Aorta (tissue), 5 donors: ENCODE measurements at places on chromosomes 1 and 21. TPM values are rescaled to one million over a fixed set of nuclear protein-coding genes. Genes with fewer than 3 reads are reported as not detected.

The MNDA gene
- total RNA-seq, result 11.3 TPM

The FAM229A gene
- 11.7 TPM for total RNA-seq

The OPN3 gene
- 5.8 TPM for total RNA-seq

The ITLN2 gene
- not detected for total RNA-seq

The KIAA0040 gene
- total RNA-seq, result 23.0 TPM

The CRNN gene
- not detected for total RNA-seq

The CDK11B gene
- 25.2 TPM for total RNA-seq

The NEK2 gene
- total RNA-seq, result 1.0 TPM

The USH2A gene
- not detected for total RNA-seq

The ILDR2 gene
- 0.42 TPM for total RNA-seq

The ANKRD35 gene
- total RNA-seq, result 3.8 TPM

The SYPL2 gene
- 5.9 TPM for total RNA-seq

The CHD5 gene
- total RNA-seq, result 2.5 TPM

The KCNH1 gene
- total RNA-seq, result 0.19 TPM

The LCK gene
- 4.6 TPM for total RNA-seq

The PCSK9 gene
- 0.42 TPM for total RNA-seq

The CD34 gene
- 195 TPM for total RNA-seq

The KLF17 gene
- 0.16 TPM for total RNA-seq

The TRIM45 gene
- total RNA-seq, result 2.5 TPM

The CFHR5 gene
- not detected for total RNA-seq

The LCE1B gene
- total RNA-seq, result not detected

The SIPA1L2 gene
- total RNA-seq, result 27.6 TPM

The ADGRB2 gene
- 4.6 TPM for total RNA-seq

The PKNOX1 gene
- total RNA-seq, result 13.5 TPM

The FCER1G gene
- 64.3 TPM for total RNA-seq

The LEPR gene
- 71.6 TPM for total RNA-seq

The MKNK1 gene
- total RNA-seq, result 64.2 TPM

The OLFML2B gene
- total RNA-seq, result 82.6 TPM

The SRRM1 gene
- 113 TPM for total RNA-seq

The KLHDC9 gene
- 0.78 TPM for total RNA-seq

The ZMYND12 gene
- total RNA-seq, result not detected

The RRP1B gene
- total RNA-seq, result 16.4 TPM
